Esophagus squamous epithelium (tissue), 5 donors: ENCODE measurements at places on chromosomes 7 and 10. TPM values are rescaled to one million over a fixed set of nuclear protein-coding genes. Genes with fewer than 3 reads are reported as not detected.

DNA sequence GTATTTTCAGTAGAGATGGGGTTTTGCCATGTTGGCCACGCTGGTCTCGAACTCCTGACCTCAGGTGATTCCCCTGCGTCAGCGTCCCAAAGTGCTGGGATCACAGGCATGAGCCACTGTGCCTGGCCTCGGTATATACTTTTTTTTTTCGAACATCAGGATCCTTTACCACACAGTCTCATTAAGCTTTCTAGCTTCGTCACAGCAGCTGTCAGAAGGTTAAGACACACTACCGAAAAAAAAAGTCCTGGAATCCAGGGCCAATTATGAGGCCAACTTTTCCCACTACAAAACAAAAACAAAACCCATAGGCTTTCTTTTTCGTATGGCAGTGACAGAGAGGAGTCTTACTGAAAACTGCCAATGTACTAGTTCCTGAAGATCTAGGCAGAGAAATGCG, 30.7 kb downstream of the ZC3HC1 start:
- H3K4me1 ChIP-seq: no peaks in the 10 kb centered on the region
- H3K27me3 ChIP-seq: no peaks in the 10 kb centered on the region
- H3K4me3 ChIP-seq: no peak overlapping the region
- no peak for DNase-seq

DNA sequence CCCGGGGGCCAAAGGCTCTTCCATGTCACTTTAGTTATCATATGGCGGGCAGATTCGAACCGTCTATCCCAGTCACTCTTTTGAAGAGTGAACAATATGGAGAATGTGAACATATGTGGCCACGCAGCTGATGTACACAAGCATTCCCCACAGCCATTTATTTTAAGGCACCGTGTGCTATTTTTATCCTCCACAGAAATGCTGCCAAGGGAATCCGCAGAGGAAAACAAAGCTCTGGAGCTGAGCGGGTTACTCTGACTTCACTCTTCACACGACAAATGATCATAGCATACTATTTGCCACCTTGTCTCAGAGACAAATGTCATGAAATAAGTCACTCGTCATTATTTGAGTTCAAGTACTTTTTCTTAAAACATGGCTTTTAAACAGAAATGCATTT, 100.3 kb downstream of the CTBP2 start:
- H3K27me3 ChIP-seq: no peaks in the 10 kb centered on the region
- no peaks in the 10 kb centered on the region for H3K36me3 ChIP-seq
- DNase-seq: no peak
- H3K4me3 ChIP-seq: no peak overlapping the region
- peak overlapping the region; percentile 26 for H3K27ac ChIP-seq

GRCh38 chr7:25851332-25852210, 300.4 kb upstream of the NFE2L3 start:
- H3K4me3 ChIP-seq: peak overlapping the region; percentile 56
- H3K36me3 ChIP-seq: no peaks in the 10 kb centered on the region
- H3K4me1 ChIP-seq: peaks cover 88% of the 10 kb centered on the region
- DNase-seq: no peak
- H3K27ac ChIP-seq: peak overlapping the region; percentile 77

DNA sequence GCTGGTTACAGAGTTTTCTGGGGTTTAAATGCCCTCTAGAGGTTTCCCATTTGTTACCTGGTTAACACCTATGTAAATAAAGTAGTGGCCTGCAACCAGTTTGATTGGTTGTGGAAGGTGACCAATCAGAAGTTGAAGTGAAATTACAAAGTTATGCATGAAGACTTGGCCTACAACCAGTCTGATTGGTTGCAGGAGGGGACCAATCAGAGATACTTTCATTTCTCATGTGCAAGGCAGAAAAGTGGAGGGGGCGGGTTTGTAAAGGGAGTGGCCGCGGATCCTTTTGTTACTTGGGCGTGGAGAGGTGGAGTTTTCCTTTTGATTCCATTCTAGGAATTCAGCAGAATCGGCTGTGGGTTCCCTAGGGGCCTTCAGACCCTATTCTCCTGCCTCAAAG, 80.8 kb downstream of the SEC23IP start:
- H3K27ac ChIP-seq: no peak overlapping the region
- H3K36me3 ChIP-seq: no peaks in the 10 kb centered on the region
- no peak overlapping the region for H3K4me3 ChIP-seq
- no peaks in the 10 kb centered on the region for H3K4me1 ChIP-seq

DNA sequence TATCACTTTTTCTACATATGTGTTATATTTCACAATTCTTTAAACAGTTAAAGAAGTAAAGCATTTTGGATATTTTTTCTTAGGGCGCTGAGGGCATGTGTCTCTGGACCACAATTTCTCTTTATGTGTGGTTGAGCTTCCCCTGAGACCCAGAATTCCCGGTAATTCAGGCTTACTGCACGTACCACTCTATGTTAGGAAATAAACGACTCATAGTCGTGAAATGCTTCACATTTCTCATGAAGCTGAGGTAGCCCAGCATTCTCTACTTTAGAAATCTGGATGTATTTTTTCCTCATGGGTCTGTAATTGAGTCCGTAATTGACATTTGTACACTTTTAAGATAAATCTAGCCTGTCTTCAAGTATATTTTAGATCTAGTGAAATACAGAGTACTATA, 170.6 kb downstream of the FZD1 start:
- no peaks in the 10 kb centered on the region for H3K4me1 ChIP-seq
- H3K36me3 ChIP-seq: no peaks in the 10 kb centered on the region
- DNase-seq: no peak
- no peak overlapping the region for H3K27ac ChIP-seq
- H3K27me3 ChIP-seq: no peaks in the 10 kb centered on the region

ERVW-1 gene
- not detected for total RNA-seq

GRCh38 chr7:127745445-127745844, 93.5 kb downstream of the SND1 start:
- DNase-seq: no peak
- peaks cover 15% of the 10 kb centered on the region for H3K36me3 ChIP-seq
- H3K27me3 ChIP-seq: no peaks in the 10 kb centered on the region
- no peaks in the 10 kb centered on the region for H3K4me1 ChIP-seq

- H3K4me1 ChIP-seq: peaks cover 5% of the 10 kb centered on the region
- no peaks in the 10 kb centered on the region for H3K27me3 ChIP-seq
- H3K36me3 ChIP-seq: no peaks in the 10 kb centered on the region
- H3K4me3 ChIP-seq: no peak overlapping the region
Observed at GRCh38 chr10:14016931-14017333, 313.8 kb downstream of the FRMD4A start.

GRCh38 chr7:17009007-17009719, 127.4 kb upstream of the AGR3 start:
- no peaks in the 10 kb centered on the region for H3K4me1 ChIP-seq
- no peaks in the 10 kb centered on the region for H3K36me3 ChIP-seq
- no peaks in the 10 kb centered on the region for H3K27me3 ChIP-seq
- H3K4me3 ChIP-seq: no peak overlapping the region

LDB3 gene
- total RNA-seq: 0.27 TPM

RARRES2 gene
- 1.1 TPM for total RNA-seq

GRCh38 chr10:59557642-59558041, 152.0 kb downstream of the SLC16A9 start:
- H3K4me1 ChIP-seq: peaks cover 3% of the 10 kb centered on the region
- no peak for DNase-seq
- no peak overlapping the region for H3K4me3 ChIP-seq
- H3K27me3 ChIP-seq: no peaks in the 10 kb centered on the region
- no peaks in the 10 kb centered on the region for H3K36me3 ChIP-seq

DNA sequence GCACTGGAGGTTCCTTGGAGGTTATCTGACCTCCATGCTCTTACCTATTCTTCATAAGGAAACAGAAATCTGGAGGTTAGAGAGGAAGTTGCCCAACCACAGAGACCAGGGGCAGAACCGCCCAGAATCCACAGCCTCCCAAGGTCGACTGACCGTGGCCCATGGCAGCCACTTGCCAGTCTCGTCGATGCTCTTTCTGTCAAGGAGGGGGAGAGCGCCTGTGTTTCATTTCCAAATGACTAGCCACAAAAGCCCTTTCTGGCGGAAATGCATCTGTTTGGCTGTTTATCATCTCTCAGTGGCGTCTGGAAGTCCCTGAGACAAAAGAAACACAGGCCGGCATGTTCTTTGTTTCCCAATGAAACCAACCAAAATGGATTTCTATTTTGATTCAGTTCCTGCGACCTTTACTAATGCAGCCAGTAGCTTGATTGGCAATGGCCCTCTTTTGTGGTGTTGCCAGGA, 2.9 kb downstream of the RAMP3 start:
- no peak overlapping the region for H3K4me3 ChIP-seq
- peak overlapping the region; percentile 2 for H3K27ac ChIP-seq
- H3K36me3 ChIP-seq: no peaks in the 10 kb centered on the region
- DNase-seq: no peak

PNLIPRP1 gene
- total RNA-seq: not detected

ACTL6B gene
- total RNA-seq: not detected

DNA sequence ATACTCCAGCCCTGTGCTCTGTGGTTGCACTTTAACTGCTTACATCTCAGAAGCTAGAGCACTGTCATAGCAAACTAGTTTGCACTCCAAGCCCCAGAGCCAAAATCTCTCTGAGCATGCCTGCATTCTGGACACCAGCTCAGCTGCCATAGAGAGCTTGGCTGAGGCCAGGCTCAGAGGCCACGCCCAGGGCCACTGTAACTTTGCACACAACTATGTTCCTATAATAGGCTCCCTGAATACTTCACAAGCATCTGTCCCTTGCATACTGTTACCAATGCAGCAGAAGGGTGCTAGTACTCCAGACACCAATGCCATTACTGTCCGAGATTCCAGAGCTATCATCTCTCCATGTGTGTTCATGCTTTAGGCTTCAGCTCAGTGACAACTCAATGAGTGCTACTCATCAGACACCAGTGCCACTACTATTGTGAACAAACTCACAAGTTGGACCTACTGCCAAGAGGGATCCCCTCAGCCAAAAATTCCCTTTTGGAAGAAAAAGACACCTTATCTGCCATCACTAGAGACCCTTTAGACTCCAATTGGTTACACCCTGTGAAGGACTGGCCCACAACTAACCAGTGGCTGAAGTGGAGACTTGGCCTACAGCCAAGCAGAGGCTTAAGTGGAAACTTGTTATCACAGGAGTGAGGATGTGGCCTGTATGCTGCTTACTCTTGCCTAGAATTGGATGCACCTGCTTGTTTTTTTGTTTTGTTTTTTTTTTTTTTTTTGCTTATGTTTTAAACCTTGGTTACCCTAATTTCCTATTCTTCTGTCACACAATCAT, 211.6 kb upstream of the MAGI2 start:
- no peak for DNase-seq
- no peaks in the 10 kb centered on the region for H3K36me3 ChIP-seq
- H3K27me3 ChIP-seq: no peaks in the 10 kb centered on the region
- H3K4me3 ChIP-seq: no peak overlapping the region
